ENCODE measurements at places on chromosomes 6 and 20.

GRCh38 chr6:136333824-136334464 lies 44.3 kb upstream of the BCLAF1 start:
- no peak for DNase-seq

GRCh38 chr20:33372993-33373441 lies 28.3 kb downstream of the CDK5RAP1 start:
- DNase-seq: no peak

GRCh38 chr6:45884336-45884735 lies 131.3 kb downstream of the CLIC5 start:
- no peak for DNase-seq

DNA sequence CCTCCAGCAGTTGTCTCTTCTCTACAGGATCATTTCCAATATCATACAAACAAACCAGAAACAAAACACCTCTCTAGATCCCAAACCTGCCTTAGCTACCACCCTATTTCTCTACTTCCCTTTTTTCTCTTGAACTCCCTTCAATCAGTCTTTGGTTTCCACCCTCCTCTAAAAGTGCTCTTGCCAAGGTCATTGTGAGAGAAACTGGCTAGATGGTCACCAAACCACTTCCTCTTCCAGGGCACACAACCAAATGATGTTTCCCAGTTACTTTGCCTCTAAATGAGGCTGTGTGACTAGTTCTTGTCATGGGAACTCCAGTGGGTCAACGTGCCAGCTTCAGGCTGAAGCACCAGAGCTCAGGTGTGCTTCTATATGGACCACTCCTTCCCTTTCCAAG lies 85.8 kb upstream of the ARMC2 start:
- no peak for DNase-seq

- no peak for DNase-seq
Measured at GRCh38 chr6:236519-236918, 55.8 kb upstream of the DUSP22 start.

DNA sequence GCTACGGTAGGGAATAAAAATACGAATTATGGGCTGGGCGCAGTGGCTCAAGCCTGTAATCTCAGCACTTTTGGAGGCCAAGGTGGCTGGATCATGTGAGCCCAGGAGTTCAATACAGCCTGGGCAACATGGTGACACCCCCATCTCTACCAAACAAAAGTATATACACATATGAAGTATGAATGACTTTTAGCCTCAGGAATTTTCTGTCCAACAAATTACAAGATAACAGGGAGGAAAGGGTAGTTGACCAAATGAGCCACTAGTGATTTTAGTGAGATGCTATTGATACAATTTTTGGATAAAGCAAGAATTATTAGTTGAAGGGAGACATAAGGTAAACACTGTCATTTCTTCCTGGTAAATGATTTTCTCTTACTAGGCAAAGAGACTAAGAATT lies 328.2 kb downstream of the SYNE1 start:
- DNase-seq: no peak

DNA sequence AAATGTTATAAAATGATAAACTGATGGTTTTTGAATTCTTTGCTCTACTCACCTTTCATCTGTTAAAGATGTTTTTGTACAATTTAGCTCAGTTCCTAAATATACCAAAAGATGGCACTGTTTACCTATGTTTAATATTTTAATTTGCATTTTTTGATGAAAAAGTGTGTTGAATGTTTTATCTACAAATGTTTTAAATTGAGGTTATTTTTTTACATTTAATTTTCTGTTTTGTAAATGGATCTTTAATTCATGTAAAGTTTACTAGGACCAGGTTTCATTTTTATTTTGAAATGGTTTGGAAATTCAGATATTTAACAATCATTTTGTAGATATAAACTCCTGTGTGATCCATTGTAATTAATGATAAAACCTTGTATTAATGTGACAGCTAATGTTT lies 30.0 kb downstream of the CDKAL1 start:
- no peak for DNase-seq

GRCh38 chr20:34979366-34980153 lies 23.9 kb downstream of the MYH7B start:
- no peak for DNase-seq

DNA sequence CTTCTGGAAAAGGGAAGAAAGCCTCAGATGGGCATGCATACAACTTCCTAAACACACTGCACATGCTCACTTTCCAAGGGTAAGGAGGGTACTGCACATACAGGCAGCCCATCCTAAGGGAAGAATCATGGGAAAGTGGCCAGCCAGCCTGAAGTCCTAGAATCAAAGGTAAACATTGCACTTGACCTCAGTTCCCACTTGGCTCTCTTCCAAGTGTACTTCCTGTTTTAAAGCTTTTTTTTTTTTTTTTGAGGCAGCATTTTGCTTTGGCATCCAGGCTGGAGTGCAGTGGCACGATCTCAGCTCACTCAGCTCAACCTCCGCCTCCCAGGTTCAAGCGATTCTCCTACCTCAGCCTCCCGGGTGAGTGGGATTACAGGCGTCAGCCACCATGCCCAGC lies 225.3 kb upstream of the EPHA7 start:
- no peak for DNase-seq

DNA sequence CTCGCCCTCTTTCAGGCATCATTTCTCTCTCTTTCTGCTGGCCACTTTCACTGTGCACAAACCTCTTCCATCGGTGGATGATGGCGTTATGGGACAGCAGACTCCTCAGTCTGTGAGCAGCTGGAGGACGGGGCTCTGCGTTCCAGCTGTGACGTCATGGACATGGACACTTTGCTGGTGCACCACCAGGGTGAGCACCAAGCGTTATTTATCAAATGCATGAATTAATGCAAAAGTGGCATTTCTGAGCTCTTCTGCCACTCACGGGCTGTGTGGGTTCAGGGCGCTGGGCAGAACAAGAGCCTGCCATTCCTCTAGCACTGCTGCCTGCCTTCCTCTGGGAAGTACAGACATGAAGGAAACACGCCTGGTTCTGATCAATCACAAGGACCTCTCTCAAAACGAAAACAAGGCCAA lies 82.9 kb upstream of the MPC1 start:
- DNase-seq: no peak

DNA sequence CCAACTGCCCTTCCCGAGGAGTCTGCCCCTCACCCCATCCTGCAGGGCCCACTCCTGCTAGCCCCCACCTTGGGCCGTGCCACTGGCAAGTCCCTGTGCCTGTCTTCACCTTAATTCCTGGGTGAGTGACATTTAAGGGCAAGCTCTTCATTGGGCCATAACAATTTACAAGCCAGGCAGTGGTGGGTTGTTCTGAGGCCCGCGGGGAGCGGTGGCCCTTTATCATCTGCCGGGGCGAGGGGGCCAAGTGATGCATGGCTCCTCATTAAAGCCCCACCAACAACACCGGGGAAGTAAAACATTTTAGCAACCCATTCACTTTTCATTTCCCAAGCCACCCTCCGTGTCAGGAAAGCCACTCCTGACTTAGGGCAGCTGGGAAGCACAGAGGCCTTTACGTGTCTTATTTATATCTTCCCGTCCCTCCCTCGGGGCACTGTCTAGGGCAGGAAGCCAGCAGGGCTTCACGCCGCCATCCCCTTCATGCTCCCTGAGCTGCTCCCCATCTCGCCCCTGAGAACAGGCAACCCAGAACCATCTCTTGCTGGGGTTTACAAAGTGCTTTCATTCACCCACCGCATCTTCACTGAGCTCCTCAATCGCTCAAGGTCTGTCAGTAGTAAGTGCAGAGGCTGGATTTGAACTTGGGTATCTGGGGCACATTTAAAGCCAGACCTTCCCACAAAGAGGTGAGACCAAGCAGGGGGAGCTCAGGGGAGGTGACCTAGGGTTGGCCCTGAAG lies 55.5 kb upstream of the CCDC167 start:
- no peak for DNase-seq

DNA sequence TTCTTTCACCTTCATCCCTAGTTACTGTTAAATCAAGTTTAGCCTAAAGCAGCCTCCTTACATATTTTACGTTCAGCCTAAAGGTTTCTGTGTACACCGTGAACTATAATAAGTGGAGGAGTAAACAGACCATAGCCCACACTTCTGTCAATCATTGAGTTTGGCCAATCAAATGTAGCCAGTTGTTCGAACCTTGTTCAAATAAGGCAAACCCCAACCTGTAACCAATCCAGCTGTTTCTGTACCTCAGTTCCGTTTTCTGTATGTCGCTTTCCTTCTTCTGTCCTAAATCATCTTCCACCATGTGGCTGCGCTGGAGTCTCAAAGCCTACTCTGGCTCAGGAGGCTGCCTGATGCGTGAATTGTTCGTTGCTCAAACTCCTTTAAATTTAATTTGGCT lies 1.8 kb upstream of the FBXO30 start:
- no peak for DNase-seq

- DNase-seq: no peak
Measured at GRCh38 chr20:60764328-60764727, 487.7 kb upstream of the CDH4 start.

GRCh38 chr6:107656883-107657282 lies 167.0 kb downstream of the SOBP start:
- DNase-seq: no peak

DNA sequence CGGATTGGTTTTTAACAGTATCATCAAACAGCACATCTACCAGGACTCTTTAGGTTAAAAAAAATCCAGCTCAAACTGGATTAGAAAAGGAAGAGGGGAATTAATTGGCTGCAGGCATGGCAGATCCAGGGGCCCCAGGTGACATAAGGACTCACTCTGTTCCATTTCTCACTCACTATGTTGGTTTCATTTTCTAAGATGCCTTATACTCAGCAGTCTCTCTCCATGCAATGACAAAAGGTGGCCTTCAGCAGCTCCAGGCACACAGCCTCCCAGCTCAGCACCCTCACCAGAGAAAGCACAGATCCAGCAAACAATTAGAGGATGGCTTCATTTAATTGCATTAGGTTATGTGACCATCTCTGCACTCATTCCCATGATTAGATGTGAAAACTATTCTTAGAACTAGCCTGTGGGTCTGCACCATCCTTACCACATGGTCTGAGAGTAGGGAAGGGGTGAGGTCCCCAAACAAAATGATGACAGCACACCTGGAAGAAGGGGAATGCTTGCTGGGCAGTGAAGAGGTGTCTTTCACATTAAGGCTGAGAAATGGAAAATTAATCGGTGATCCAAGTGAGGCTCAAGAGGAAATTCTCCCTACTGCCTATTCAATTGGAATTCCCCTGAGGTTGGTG lies 243.1 kb downstream of the CDH26 start:
- DNase-seq: no peak

GRCh38 chr6:90224196-90224595 lies 72.4 kb downstream of the BACH2 start:
- DNase-seq: no peak

GRCh38 chr20:13221313-13221672 lies 219 bp downstream of the ISM1 start:
- DNase-seq: no peak

DNA sequence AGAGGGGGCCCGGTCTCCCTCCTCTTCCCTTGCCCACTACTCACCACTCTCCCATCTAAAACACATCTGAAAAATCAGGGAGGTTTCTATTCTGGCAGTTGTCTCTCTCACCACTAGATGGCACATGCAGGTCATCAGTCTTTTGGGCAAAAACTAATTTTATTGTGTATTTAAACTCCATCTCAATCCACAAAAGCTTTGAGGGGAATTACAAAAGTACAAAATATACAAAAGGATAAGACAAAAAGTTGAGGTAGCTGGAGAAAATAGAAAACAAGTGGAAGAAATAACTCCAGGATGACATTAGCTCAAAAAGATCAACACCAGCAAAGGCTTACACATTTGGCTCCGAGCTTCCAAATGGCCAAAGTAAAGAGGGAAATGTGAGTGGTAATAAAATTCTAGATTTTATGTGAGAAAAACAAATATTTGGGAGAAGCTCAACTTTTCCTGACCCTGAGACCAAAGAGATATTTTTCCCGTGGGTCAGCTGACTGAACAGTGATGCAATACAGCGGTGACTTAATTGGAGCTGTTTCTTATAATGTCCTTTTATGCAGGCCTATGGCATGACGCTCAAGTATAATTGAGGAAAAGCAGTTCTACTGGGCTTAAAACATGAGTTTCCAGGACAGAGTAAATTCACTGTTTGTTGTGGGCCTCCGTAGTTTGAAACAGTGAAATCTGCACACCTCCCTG lies 79.8 kb upstream of the CHD6 start:
- DNase-seq: no peak

DNA sequence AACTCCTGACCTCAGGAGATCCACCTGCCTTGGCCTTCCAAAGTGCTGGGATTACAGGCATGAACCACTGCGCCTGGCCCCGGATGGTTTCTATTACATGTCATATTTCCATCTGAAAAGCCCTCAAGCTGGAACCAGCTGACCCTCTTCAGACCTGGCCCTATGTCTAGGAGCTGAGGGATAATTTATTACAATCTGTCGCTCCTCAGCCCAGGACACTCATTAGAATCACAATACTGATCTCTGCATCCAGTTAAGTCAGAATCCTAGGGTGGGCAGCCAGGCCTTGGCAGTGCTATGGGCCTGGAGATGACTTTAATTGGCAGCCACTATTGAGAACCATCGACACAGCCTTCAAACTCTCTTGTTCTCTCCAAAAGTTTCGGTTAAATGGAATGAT lies 162.6 kb upstream of the SNX9 start:
- DNase-seq: peak; percentile 88

DNA sequence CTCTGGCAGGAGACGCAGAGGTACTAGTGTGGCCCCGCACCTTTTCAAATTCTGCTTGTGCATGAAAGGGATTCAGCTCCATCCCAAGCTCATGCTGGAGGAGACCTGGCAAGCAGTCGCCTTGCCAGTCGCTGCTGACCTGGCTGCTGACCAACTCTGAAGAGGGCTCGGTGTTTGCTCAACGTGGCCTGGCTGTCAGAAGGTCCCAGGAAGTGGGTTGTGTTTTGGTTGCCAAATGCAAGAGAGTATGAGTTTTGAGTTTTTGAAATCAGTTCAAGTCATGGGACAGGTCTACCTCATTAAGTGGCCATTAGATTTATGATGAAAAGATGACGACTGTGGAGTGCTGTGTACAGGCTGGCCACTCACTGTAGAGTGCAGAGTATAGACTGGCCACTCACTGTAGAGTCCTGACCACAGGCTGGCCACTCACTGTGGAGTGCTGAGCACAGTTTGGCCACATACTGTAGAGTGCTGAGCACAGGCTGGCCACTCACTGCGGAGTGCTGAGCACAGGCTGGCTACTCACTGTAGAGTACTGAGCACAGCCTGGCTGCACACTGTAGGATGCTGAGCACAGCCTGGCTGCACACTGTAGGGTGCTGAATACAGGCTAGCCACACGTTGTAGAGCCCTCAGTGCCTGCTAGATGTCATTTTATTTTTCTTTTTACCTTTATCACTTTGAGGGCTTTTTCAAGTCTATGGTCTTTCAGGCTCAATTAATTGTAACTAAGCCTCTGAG lies 193.9 kb downstream of the ZNF217 start:
- DNase-seq: no peak

Measured in NCI-H524 treated with DMSO at 0.1 percent for 48 hours (cell line).